ENCODE measurements at places on chromosomes 3 and 15.

- no peak for DNase-seq
These were observed 1.6 kb downstream of the GNB4 start for GRCh38 chr3:179449636-179450035.

- DNase-seq: no peak
These were observed 11.6 kb downstream of the RFX7 start for GRCh38 chr15:56232058-56232457.

- peak; percentile 87 for DNase-seq
These were observed 492 bp downstream of the MORF4L1 start for GRCh38 chr15:78872972-78873792.

- no peak for DNase-seq
These were observed 532.8 kb upstream of the TBL1XR1 start for GRCh38 chr3:177729956-177730681.

DNA sequence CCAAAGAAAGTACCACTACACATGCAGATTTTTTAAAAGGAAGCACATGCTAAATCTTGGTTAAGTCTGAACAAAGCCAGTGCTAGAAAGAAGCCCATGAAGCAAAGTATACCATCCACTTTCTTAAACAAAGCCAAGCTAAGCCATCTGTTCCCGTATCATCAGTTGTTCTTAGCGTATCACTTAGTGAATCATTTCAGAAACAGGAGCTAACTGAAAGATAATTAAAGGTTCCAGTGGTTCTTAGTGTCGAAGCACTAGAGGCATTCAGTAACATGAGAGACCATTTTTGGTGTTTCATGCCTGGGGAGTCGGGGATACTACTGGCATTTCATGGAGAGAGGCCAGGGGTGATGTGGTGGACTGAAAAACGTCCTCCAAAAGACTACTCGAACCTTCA, 12.8 kb downstream of the UBXN7 start:
- DNase-seq: no peak

DNA sequence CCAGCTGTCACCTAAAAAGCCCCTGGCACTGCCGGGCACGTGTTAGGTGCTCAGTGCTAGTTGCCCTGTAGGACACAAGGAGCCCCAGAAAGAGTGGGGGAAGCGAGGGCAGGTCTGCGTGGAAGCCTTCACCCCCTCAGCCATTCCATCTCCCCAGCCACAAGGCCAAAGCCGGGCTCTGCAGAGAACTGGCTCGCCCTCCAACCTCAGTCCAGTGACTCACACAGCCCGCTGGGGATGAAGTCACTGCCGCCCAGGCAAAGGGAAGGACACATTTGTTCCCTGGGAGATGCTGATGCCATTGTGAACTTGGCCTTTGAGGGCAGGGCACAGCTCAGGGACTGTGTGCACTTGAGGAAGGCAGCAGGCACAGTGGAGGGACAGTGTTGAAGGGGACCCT, 48.1 kb downstream of the IQSEC1 start:
- DNase-seq: no peak

GRCh38 chr3:145704020-145704419, 457.0 kb downstream of the PLOD2 start:
- no peak for DNase-seq

DNA sequence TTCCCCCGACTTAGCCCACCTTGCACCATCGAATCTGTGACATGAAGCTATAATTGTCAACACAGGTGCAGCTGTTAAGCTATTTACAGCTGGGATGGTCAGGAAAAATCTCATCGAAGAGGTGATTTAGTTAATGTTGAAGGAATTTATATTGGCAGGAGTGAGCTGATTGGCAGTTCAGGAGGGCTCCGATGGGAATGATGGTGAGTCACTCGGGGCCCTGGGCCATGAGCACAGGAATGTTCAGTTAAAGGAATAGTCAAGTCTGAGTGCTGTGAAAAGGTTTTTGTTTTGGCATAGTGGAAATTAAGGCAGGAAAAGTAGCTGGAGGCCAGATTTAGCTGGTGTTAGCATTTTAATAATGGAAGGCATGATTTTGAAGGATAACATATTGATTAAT, 95.7 kb downstream of the OXSM start:
- DNase-seq: no peak

- no peak for DNase-seq
These were observed 29.4 kb upstream of the SLC6A11 start for GRCh38 chr3:10786640-10787039.

- DNase-seq: no peak
These were observed 16.6 kb upstream of the RAP2B start for GRCh38 chr3:153145454-153145853.

- no peak for DNase-seq
These were observed 10.6 kb downstream of the PARP14 start for GRCh38 chr3:122691195-122691594.

DNA sequence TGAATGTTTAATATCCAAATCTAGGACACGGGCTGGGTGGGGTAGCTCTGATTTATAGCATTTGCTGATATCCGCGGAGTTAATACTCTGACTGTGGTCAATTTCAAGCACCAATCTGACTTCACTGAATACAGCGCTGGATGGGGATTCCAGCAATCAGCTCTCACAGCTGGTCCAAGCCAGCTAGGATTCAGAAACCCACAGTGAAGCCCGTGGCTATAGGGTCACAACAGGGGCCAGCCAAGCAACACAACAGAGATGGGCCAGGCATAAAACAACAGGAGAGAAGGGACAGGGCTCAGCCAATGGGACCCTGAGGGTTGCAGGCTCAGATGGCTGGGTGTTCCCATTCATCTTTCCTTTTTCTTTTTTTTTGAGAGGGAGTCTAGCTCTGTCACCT, 5.4 kb upstream of the LMAN1L start:
- no peak for DNase-seq
